ENCODE measurements at places on chromosomes 7 and 10.
A peak's percentile ranks its signal among the peaks of the same experiment; 100 is the strongest.

DNA sequence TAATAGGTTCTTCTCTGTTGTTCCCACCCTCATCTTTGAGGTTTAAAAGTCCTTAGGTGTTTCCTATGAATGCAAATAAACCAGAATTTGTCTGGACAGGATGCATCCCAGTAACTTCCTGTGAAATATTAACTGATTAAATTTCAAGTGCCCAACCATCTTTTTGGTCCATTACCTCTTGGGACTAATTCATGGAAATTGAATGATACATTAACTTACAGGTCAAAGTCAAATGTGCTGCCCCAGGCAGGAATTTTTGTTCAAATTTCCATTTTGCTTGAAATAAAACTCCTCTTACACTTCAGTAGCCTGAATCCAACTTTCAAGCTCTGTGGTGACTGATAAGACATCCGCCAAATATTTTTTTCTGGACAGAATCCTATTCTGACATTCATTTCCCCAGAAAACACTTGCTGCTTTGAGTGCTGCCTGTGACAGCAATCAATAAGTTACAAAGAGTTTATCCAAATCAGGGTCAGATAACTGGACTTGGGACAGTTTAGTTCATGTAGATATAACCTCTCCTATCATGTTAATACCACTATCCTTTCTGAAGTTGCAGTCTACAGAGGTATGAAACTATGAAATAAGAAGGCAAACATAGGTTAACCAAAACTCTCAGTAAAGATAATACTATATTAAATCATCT, 383.5 kb downstream of the POM121L12 start:
- no peak for DNase-seq

- DNase-seq, result no peak
Observed at GRCh38 chr7:21140622-21141021, 287.3 kb upstream of the SP4 start.

DNA sequence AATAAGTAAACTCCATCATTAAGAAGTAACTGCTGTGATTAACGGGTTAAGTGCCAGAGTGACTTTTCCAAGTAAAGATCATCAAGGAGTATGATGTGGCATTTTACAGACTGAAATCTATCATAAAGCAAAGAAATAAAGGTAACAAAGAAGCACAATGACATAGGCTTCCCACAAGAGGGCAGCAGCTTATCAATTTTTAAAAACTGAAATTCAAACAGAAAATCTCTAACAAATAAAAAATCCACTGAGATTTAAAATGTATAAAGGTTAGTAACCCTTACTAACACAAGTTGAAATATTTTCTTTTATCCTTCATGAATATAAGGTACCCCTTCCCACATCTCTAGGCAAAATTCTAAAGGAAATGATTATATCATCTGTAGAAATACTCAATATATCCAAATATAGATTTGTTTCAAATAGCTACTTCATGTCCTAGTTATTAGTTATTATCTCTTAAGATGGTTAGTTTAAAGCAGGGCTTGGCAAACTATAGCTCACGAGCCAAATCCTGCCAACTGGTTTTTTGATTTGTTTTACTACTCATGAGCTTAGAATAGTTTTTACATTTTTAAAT, 29.2 kb downstream of the FAM3C start:
- DNase-seq, result peak; percentile 31

DNA sequence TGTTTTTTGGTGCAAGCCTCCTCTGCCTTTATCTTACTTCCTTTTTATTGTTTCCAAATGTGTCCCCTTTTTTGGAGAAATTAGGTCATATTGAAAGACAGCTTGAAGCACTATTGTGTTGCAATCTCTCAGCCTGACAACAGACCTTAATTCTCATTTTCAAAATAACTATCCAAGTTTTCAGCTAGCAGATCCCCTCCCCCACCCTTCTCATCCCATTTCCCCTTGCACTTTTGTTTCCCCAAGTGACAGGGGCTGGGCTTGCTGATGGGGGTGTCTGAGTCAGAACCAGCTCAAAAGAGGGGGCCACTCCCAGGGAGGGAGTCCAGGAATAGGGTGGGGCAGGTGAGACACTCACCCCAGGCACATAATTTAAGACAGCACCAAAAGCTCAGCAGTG, 75.3 kb downstream of the MKI67 start:
- DNase-seq, result no peak

DNA sequence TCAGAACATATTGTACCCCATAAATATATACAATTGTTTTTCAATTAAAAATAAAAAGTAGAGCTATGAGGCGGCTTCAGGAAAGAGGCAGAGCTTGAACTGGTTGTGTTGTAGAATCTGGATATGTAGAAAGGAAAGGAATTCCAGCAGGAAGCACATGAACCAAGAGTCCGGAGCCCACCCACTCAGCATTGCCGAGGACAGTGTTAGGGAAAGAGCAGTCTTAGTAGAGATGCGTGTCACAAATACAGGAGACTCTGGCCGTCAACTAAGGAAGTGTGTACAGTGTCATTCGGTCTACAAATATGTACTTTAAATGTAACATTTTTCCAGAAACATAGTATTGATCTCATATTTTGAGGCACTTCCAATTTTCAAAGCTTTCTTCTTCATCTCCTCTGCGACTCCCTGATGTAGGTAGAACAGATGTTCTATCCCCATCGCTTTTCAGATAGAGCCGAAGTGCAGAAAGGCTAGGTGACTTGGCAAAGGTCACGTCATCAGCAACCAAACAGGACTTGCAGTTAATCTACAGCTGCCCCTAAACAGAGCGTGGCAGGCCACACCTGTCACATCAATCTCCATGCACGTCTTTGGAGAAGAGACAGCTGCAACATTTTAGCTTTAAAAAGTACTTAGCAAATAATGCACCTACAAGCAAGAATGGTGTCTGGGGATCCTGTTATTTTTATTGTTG, 25.3 kb upstream of the GJD4 start:
- DNase-seq, result no peak

- DNase-seq, result no peak
Observed at GRCh38 chr7:4606797-4607196, 75.3 kb upstream of the FOXK1 start.
